ENCODE measurements at places on chromosomes 4 and X.

- DNase-seq = no peak
These were observed 66.3 kb upstream of the ADGRG2 start for GRCh38 chrX:19188566-19188965.

DNA sequence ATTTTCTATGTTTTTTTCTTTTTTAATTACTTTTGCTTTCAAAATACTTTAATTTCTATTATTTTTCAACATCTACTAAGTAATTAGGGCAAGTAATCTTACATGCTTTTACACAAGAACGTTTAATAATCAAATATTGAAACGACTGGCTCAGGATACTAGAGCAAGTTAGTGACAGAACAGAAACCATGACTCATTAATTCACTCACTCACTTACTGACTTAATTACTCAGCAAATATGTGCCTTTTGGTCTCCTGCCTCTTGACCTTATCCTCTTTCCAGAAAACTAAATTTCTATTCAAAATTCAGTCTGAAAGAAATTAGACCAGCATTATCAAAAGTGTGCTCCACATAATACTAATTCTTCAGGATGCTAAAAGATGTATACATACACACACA is 314.9 kb upstream of the TEX13C start:
- no peak for DNase-seq

DNA sequence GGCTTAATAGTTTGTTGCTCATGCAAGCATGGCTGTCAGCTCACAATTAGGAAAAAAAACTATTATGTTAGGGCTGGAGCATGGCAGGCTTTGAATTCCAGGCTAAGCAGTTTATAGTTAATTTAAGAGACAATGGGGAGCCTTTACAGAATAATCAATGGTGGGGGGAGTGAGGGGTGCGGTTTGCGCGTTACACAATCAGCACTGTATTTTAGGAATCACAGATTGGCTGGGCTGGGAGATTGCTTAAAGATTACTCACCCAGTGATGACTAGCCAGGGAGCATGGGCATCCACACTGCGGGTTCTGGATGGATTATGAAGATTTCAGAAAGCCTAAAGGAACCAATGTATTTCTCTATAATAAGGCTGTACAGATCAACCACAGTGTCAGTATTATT is 186.6 kb downstream of the SOX3 start:
- DNase-seq = no peak

- DNase-seq = no peak
These were observed 133.4 kb downstream of the ATG4A start for GRCh38 chrX:108224727-108225621.

- DNase-seq = no peak
These were observed 883 bp upstream of the PPM1K start for GRCh38 chr4:88285235-88285653.

DNA sequence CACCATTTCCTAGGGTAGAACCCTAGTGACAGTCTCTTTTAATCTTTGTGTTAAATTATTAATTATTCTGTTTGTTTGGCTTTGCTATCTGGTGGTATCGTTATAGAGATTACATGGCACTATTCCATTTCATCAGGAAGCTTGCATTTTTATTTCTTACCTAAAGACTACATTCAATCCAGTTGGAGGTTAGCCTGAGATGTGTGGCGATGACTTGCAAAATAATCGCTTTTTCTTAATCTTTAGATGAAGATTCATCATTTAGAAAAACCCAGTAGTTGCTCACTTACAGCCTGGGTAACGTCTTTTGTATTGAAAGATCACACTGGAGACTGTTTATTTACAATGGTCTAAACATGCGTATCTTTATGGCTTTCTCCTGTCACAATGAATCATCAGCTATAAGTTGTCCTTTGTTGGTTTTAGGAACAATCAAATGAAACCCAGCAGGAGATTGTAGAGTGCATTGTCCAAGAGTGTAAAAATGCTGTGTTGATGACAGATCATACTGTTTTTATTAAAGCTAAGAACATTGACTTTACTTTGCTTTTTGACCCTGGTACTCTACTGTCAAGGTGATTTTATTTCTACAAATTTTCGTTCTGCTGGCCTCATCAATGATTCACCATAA is 281.7 kb upstream of the PITX2 start:
- DNase-seq = no peak

DNA sequence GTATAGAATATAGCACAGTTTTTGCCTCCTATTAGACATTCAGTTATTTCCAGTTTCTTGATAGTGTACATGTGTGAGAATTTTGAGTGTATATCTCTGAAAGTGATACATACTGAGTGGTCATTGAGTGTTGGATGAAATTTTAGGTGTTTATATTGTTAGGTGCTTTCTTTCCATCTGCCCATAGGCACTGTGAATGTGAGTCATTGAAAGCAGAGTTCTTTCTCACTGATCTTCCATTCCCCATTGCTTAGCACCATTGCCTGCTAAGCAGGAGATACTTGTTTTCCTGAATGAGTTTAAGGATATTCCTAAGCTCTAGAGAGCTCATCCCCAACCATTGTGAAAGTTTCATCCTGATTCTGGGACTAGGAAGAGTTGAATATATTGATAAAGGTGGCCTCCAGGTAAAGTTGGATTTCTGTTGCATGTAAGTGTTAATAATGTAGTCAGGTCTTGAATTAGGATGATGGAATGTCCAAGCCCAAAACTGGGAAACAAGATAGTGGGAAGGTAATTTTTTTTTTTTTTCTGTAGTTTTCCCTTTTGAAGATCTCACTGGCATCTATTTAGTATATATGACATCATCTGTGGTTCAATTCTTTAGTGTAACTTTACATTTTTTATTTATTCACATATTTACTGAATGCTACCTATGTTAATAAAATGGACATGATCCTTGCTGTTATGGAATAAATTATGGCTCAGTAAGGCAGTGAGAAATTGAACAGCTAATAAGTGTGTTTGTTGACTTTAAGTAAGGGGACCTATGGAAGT is 22.1 kb downstream of the UBE2K start:
- DNase-seq = no peak

DNA sequence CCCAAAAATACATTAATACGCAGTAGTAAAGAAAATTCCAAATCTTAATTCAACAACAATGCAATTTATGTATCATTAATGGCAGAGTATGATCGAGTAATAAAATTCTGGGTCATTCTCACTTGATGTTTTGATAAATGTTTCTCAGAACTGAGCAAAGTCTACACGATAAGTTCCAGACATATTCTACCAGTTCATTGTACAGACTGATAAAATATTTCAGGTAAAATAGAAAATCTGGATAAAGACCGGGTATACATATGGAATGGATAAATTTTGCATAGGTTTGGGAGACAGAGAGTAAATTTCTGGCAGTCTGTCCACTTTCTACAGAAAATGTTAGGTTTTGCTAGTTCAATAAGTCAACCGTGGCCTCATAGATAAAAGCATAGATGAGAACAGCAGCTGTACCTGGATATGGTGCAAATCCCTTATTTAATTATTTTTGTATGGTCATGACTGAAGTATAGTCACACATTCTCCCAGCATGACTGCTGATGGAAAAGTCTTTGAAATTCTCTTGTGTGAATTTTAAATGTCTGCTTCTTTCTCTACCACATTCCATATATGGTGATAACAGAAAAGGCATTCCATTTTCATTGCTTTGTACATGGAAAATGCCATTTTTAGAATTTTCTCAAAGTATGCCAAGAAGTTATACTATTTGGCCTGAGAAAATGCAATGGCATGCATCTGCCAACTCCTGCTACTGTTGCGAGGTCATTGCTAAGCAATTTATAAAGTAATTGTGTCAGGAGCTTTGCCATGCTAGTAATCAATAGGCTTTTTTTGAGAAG is 301.9 kb upstream of the ARSJ start:
- DNase-seq = no peak

- no peak for DNase-seq
These were observed 144.3 kb downstream of the LDB2 start for GRCh38 chr4:16754104-16754503.

Data from stimulated activated CD8-positive, alpha-beta memory T cell treated with anti-CD3 and anti-CD28 coated beads, Interleukin-4, amount 100 ng/mL, for 4 hours (primary cell).